HCT116 (cell line): ENCODE measurements at places on chromosomes 7 and 10.

DNA sequence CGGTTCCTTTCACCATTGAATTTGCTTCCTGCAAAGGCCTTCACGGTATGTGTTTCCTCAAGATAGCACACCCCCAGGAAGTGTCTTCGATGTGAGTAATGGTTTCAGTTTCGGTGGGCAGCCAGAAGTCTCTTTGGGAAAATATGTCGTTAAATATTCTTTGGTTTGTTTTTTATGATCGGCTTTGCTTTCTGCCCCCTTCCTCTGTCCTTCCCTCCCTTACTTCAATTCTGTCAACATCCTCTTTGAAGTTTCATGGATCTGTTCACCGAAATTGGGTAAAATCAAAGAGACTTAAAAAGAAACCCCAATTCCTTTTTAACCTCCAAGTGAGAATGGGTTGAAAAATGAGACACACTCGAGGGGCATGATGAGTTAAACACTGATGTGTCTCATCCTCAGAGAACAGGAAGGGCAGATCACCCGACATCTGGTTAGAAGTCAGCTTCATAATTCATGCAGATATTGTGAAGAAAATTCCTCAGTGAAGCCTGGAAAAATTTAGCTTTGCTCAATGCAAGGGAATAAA is 170.8 kb upstream of the HABP2 start:
- peaks cover 16% of the 10 kb centered on the region for H3K4me1 ChIP-seq
- no peak overlapping the region for H3K27ac ChIP-seq
- no peak for DNase-seq
- H3K36me3 ChIP-seq = no peaks in the 10 kb centered on the region

DNA sequence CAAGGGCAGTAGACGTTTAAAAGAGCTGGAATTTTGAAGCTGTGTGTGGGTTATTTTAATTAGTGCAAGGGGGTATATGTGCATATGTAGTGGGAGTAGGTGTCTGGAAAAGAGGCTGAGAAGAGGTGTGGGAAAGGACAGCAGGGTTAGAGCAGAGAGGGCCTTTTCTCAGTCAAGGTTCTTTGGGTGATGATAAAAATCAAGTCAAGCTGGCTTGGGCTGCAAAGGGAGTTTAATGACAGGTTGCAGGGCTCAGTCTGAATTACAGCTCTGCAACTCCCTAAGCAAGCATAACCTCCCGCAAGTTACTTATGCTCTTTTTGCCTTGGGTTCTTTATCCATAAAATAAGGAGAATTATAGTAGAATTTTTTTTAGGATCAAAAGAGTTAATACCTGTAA is 83.5 kb downstream of the RELN start:
- H3K27me3 ChIP-seq = peaks cover 17% of the 10 kb centered on the region; the same call in 1 of the 2 replicates
- H3K4me1 ChIP-seq = no peaks in the 10 kb centered on the region
- no peaks in the 10 kb centered on the region for H3K36me3 ChIP-seq
- DNase-seq = no peak
- H3K4me3 ChIP-seq = no peak overlapping the region
- no peak overlapping the region for H3K27ac ChIP-seq

GRCh38 chr10:5618042-5618441 is 48.4 kb downstream of the ASB13 start:
- H3K4me3 ChIP-seq = no peak overlapping the region
- H3K27me3 ChIP-seq = no peaks in the 10 kb centered on the region
- peaks cover 8% of the 10 kb centered on the region; the same call in 1 of the 2 replicates for H3K4me1 ChIP-seq

- no peak overlapping the region for H3K27ac ChIP-seq
- H3K27me3 ChIP-seq = peaks cover 12% of the 10 kb centered on the region; the same call in 1 of the 2 replicates
- DNase-seq = no peak
- H3K36me3 ChIP-seq = no peaks in the 10 kb centered on the region
Observed at GRCh38 chr10:59279991-59280505, 82.3 kb downstream of the FAM13C start.
